CD4-positive, alpha-beta memory T cell (primary cell): ENCODE measurements at places on chromosomes 3 and 15.
A peak's percentile ranks its signal among the peaks of the same experiment; 100 is the strongest.

DNA sequence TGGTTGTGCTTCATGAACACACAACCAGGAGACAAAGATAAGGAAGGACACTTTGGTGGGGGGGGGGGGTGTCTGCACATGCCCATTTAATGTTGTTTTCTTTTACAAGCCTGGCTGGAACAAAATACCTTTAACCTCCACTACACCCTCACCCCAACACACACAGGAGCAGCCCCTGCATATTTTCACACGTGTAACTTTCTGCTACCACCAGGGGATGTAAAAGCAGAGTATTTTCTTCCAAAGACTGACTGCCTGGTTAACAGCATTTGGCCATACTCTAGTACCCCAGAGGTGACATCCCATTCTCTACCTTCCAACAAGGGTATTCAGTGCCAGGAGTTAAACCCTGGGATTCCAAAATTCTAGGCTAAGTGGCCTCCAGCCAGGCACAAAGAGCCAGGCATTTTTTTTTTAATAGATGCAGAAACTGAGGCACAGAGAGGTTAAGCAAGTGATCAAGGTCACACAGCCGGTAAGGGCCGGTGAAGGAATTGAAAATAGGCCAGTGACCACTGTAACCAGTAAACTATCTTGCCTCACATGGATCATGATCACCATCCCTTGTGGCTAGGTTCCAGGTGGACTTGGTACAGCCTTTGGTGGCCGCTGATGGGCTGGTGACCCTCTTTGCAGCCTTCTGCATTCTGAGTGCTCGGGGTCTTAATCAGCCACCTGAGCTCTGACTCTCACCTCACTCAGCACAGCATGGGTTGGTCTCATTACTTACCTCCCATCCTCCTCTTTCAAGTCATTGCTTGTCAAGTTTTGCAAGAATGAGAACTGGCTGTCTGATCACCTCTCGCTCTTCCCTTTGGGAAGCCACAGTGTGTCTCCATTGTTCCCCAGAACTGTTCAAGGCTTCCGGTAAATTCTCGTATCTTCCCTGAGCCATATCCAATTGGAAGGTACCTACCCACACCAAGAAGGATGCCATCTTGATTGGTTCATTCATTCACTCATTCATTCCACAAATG is 20.4 kb downstream of the MAGI1 start:
- DNase-seq: no peak

DNA sequence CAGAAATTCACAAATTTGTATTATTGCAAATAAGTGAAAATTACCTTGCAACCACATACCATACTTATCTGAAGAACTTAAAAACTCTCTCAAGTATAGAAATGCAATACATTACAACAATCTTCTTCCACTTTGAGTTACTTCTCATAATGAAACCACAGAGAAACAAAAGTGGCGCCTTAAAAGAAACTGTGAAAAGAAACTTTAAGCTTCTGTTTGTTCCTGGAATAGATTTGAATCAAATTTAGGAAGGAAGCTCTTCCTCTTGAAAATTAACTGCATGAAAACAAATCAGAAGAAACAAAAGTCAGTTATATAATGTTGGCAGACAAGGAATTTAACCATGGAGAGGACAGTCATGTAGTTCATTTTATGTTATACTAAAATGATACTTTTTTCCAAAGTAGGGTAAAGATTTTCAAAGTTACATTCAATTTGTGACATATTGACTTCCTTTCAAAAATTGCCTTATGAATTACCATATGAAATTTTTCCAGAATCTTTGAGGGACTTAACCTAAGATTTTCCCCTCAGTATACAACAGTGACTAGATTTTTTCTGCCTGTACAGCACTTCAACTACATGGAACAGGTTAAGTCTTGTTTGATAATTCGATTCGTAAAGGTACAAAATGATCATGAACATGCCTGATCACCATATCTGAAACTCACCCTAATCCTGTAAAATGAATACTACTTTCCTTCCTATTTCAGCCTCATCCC is 57.6 kb upstream of the TNFSF10 start:
- DNase-seq: no peak

DNA sequence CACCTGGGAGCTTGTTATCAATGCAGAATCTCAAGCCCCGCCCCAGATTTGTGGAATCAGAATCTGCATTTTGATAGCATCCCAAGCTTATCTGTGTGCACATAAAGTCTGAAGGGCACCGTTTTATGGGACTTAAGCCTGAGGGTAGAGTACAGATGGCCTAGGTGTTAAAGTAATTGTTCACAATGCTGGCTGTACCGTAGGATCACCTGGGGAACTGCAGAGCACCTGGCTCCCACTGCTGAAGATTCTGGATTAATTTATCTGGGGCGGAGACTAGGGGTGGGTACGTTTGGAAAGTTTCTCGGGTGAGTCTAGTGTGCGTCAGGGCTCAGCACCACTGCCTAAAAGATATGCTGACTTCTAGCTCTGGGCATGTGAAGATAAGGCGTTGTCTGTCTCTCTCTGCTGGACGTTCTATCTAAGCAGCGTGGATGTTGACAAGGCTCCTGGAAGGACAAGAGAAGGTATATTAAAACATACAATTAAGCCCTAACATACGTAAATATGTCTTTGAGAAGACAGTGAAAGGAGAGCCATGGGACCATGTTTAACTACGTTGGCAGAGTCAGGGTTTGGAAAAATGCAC is 63.2 kb upstream of the RASGRP1 start:
- DNase-seq: no peak

DNA sequence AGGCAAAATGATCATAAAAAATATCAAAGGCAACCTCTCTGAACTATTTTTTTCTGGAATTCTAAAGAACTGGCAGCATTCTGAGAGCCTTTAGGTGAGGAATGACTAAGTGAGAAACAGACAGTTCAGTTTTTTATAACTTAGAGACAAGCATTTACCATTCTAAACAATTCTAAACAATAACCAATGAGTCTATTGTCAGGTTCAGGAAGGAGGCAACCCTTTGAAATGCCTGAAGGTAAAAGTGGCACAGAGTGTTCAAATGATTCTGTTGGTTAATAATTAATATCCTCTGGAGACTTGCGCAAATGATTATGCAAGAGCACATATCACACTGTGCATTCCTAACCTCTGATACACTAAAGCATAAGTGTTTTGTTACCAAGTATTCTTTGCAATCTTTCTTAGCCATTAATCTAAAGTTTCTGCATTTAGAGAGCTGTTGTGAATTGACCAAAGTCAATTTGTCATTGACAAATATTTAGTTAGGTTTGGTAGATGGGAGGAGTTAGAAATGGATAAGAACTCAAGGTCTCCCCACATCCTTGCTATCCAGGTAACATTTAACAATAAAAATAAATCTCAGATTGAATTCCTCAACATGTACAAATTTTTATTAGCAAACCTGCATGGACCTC is 9.2 kb upstream of the TGFBR2 start:
- DNase-seq: no peak

DNA sequence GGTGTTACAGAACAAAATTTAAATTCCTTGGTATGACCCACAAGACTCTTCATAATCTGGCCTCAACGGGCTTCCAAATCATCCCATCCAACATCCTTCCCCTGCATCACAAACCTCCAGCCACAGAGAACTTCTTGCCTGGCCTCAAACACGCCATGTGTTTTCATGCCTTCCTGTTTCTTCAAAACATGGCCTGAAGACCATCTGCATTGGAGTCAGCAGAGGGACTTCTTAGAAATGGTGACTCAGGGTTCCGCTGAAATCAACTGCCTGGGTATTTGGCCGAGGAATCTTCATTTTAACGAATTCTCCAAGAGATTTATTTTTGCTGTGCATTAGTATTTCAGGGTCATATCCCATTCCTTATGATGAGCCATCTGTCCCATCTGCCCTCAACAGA is 138.1 kb upstream of the RAP2B start:
- DNase-seq: no peak

DNA sequence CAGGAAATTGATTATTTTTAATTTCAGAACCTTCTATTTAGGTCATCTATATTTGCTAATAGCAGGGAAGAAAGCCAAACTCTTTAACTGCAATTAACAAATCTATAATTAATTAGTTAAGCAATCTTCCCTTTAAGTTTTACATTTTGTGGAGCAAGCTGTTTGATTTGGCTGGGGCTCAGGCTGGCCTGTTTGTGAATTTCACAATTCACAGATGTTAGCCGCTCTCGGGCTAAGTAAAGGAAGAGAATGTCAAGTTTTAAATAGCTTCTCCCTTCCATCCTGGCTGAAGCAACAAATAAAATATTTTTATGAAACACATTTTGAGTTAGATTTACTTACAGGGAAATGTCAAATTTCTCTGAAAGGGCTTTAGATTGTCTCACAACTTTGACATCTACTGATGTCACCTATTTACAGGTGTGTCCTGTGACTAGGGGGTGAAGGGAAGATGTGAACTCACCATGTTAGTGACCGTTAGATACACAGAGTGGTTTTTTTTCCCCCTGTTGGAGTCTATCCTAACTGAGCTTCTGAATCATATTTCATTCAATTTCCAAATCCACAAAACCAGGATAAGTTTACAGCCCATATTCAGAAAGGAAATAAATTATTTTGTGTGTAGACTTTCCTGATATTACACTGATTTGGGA is 1.3 kb upstream of the TP63 start:
- no peak for DNase-seq

- no peak for DNase-seq
Observed at GRCh38 chr15:76837474-76837873, 67.7 kb downstream of the SCAPER start.

DNA sequence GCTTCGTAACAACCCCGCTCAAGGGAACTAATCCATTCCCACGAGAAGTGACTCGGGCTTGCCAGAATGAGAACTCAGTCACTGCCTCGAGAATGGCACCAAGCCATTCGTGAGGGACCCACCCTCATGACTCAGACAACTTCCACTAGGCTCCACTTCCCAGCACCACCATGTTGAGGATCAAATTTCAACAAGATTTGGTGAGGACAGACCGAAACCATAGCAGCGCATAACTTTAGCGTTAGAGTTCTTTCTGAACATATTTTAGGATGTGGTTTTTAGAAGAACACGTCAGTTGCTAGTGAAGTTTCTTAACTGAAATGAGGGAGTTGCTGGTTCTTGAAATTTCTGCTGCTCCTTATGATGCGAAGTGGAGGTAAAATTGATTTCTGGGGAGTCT is 13.5 kb downstream of the PTPRG start:
- DNase-seq: no peak

- peak; percentile 21 for DNase-seq
Observed at GRCh38 chr3:96813134-96813819, 1.1 kb upstream of the EPHA6 start.

GRCh38 chr3:24185738-24186384 is 240.8 kb downstream of the NR1D2 start:
- peak; percentile 2 for DNase-seq

DNA sequence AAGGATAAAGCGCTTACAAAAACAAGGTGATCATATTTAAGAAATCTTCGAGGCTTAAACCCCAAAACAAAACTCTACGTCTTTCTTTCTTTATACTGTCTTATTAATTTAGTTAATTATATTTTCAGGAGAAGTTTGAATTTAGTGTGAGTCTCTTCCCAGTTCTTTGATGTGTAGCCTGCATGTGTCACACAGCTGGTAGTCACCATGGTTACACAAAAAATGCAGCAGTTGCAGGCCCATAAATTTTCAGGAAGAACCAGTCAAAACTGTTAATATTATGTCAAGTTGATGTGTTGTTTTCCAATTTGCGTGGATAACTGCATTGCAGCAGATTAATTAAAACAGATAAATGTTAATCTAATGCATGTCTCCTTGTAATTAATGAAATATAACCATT is 10.4 kb downstream of the CLSTN2 start:
- no peak for DNase-seq

DNA sequence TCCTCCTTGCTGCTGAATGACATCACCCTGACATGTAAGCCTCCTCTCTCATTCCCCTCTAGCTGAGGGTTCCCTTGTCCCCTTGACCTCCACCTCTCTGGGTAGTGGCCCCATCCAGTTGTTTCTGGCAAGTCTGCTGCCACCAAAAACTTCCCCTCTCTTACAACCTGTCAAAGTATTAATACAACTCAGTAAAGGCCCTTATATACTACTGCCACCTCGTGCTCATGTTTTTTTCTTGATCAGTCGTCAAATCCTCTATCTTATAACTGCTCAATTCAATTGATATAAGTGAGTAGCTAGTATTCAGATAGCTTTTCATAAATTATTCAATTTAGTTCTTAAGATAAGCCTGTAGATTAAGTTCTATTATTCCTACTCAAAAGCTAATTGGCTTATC is 249.6 kb downstream of the MBNL1 start:
- no peak for DNase-seq

- DNase-seq: no peak
Observed at GRCh38 chr3:184696697-184697096, 15.2 kb downstream of the MAGEF1 start.

GRCh38 chr3:192835818-192836815 is 81.5 kb downstream of the MB21D2 start:
- no peak for DNase-seq

GRCh38 chr3:50924638-50925037 is 249.9 kb downstream of the DOCK3 start:
- no peak for DNase-seq

DNA sequence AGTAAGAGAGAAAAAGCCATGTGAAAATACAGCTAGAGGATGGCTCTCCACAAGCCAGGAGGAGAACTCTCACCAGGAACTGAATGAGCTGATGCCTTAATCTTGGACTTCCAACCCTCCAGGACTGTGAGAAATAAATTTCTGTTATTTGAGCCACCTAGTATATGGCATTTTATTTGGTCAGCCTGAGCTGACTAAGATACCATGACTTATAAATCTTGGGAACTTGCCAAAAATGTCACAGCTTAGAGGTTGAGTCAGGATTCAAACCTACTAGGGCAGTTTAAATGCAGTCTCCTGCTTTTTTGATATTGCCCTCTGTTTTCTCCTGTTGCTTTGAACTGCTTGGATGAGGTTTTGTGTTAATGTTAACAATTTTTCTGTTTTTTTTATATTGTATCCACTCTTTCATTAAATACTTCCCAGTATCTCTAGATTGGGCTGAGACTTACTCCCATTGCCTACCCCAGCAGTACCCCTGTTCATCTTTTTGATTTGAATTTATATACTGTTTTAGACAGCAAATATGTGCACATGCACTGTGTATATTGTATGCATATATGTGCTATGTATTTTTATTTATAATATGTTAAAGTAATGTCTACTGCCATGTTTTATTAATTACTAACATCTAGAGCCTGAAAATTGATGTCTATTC is 1223.2 kb downstream of the OTOL1 start:
- no peak for DNase-seq

DNA sequence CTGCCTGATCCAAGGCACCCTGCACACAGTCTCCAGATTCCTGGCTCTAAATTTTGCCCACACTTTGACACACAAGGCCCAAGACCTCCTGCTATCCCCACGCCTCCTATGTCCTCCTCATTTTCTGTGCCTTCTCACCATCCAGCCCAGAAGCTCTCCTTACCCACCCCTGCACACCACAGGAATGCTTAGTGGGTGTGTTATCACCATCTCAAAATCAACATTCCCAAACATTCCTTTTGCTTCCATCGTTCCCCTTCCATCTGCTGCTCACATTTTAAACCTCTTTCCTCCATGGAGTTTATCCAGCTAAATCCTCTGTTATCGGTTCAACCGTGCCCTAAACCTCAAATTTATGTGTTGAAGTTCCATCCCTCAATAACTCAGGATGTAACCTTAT is 43.9 kb downstream of the DGKG start:
- no peak for DNase-seq
